ENCODE measurements at places on chromosomes 2 and 18.
A peak's percentile ranks its signal among the peaks of the same experiment; 100 is the strongest.

GRCh38 chr2:28338046-28338817 is 54.4 kb upstream of the FOSL2 start:
- H3K36me3 ChIP-seq = no peaks in the 10 kb centered on the region
- no peaks in the 10 kb centered on the region for H3K4me1 ChIP-seq
- no peak for DNase-seq
- no peak overlapping the region for H3K27ac ChIP-seq
- H3K4me3 ChIP-seq = no peak overlapping the region

DNA sequence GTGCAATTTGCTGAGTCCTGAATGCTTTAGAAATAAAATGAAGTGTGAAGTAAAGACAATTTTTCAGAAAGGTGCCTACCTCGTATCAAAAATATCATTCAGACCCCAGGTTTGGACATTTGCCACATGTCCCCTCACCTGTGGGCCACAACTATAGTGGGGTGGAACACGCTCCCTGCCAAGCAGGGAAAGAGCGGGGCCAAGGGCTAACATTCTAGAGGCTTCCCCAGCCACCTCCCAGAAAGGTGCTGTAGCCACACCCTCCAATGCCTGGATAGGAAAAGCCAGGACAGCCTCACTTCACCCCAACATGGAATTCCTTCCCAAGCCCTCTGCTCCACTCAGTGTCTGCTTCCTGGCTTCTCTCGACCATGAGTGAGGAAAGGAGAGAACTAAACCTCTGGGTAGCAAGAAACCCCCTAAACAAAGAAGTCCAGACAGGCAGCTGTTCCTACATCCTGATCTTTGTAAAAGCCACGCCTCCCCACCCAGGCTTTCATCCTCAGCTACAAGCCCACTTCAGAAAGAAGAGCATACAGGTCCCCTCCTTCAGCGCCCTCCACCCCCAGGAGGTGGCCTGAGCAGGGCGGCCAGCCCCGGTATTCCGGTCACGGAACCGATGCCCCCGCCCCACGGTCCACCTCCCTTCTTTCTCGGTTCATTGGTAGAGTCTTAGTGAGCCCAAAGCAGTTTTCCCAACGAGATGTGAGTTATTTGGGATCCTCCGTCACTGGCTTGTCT is 2.1 kb downstream of the COL6A3 start:
- DNase-seq = no peak
- no peak overlapping the region for H3K4me3 ChIP-seq
- no peaks in the 10 kb centered on the region for H3K27me3 ChIP-seq
- H3K36me3 ChIP-seq = no peaks in the 10 kb centered on the region
- H3K4me1 ChIP-seq = no peaks in the 10 kb centered on the region
- H3K27ac ChIP-seq = no peak overlapping the region

DNA sequence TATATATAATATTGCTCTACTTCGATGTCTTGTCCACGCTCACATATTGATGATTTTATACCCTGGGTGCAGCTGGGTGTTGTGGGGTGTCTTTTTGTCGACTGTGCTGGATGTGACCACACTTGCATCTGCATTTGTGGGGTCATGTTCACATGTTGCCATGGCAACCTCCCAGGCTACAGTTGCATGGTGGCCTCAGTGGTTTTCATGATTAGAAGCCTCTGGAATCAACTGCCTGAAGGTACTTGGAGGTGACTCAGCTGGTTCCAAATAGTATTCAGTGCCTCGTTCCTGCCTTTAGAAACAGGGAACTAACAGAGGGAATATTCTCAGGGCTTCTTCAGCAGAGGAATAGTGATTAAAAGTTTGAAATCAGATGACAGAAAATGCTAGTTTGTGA is 166.3 kb upstream of the NYAP2 start:
- H3K36me3 ChIP-seq = no peaks in the 10 kb centered on the region
- H3K27ac ChIP-seq = no peak overlapping the region
- H3K4me3 ChIP-seq = no peak overlapping the region
- DNase-seq = no peak
- H3K27me3 ChIP-seq = no peaks in the 10 kb centered on the region
- no peaks in the 10 kb centered on the region for H3K4me1 ChIP-seq

DNA sequence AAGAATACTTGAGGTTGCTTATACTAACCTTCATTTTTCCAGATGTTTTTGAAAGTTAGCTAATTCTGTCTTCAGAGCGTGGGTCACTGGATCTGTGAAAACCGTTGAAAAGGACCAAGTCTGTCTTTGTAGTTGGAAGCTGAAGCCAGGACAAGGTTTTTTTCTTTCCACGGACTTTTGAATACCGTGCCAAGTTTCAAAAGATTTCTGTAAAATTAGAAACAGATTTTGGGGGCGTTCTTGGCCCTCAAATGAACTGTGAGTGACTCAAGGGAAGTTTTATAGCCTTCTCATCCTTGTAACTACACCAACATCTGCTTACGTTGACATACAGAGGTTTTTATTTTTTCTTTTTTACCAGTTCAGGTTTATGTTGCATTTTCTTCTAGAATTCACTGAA is at the start of gene FAP:
TSS of gene FAP (minus strand) at position 152 of the 400 bp plus-strand sequence. CDS start at position 34, 118 bp downstream.
- no peaks in the 10 kb centered on the region for H3K36me3 ChIP-seq
- no peaks in the 10 kb centered on the region for H3K27me3 ChIP-seq
- DNase-seq = no peak
- H3K4me1 ChIP-seq = no peaks in the 10 kb centered on the region
- no peak within 1 kb of the TSS for H3K27ac ChIP-seq

GRCh38 chr2:99356853-99357252 is 19.7 kb downstream of the EIF5B start:
- no peak for DNase-seq
- peaks cover 13% of the 10 kb centered on the region for H3K4me1 ChIP-seq
- H3K27ac ChIP-seq = no peak overlapping the region
- no peaks in the 10 kb centered on the region for H3K27me3 ChIP-seq
- H3K36me3 ChIP-seq = peaks cover 6% of the 10 kb centered on the region
- no peak overlapping the region for H3K4me3 ChIP-seq

DNA sequence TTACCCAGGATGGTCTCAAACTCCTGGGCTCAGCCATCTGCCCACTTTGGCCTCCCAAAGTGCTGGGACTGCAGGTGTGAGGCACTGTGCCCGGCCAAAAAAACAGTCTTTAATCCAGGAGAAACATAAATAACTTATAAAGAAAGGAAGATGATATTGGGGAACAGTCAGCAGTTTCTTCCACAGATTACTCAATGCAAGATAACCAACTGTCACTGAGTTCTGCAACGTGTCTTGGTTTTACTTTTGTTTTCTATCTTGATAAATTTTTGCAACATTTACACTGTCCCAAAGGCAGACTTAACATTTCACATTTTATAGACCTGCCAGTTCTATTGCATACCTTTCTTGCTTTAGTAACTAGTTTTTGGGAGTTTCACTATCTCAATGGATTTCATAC is 71.1 kb downstream of the ANKRD44 start:
- H3K4me1 ChIP-seq = peaks cover 78% of the 10 kb centered on the region
- peak overlapping the region; percentile 47 for H3K27ac ChIP-seq
- H3K4me3 ChIP-seq = peak overlapping the region; percentile 8

DNA sequence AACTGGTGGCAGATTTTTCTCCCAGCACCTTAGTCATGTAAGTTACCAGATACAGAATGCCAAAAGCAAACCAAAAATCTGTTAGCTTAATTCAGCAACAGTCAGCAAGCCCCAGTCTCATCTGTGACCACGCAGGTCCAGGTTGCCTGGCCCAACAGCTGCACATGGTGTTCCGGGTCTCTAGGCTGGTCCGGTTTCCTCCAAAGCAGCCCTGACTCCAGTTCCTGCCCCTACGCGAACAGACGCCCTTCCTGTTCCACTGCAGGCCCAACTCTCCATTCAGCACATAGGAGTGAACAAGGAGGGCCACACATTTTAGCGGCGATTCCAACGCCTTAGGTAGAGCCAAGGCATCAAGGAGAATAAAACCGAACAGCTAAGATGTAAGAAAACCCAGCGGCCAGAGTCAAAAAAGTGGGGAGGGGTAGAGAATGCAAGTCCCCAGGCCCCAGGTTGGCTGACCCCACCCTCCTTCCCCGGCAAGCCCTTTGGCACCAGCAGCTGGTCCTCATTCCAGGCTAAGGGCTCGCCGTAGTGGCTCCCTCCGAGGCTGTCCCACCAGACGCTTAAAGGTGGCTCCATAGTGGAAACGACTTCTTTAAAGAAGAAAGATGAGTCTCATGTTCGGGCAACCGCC is 1.5 kb downstream of the STK25 start:
- H3K4me3 ChIP-seq = peak overlapping the region; percentile 70
- no peak overlapping the region for H3K27ac ChIP-seq
- peaks cover 20% of the 10 kb centered on the region for H3K4me1 ChIP-seq

- H3K36me3 ChIP-seq = no peaks in the 10 kb centered on the region
- H3K4me1 ChIP-seq = no peaks in the 10 kb centered on the region
- no peak overlapping the region for H3K4me3 ChIP-seq
- no peaks in the 10 kb centered on the region for H3K27me3 ChIP-seq
These were observed 174.4 kb downstream of the ALPK2 start for GRCh38 chr18:58454406-58455061.

- no peaks in the 10 kb centered on the region for H3K4me1 ChIP-seq
- H3K27ac ChIP-seq = no peak overlapping the region
- H3K27me3 ChIP-seq = no peaks in the 10 kb centered on the region
- no peak for DNase-seq
- H3K4me3 ChIP-seq = no peak overlapping the region
These were observed 1242.3 kb upstream of the CELF4 start for GRCh38 chr18:38807915-38808314.

DNA sequence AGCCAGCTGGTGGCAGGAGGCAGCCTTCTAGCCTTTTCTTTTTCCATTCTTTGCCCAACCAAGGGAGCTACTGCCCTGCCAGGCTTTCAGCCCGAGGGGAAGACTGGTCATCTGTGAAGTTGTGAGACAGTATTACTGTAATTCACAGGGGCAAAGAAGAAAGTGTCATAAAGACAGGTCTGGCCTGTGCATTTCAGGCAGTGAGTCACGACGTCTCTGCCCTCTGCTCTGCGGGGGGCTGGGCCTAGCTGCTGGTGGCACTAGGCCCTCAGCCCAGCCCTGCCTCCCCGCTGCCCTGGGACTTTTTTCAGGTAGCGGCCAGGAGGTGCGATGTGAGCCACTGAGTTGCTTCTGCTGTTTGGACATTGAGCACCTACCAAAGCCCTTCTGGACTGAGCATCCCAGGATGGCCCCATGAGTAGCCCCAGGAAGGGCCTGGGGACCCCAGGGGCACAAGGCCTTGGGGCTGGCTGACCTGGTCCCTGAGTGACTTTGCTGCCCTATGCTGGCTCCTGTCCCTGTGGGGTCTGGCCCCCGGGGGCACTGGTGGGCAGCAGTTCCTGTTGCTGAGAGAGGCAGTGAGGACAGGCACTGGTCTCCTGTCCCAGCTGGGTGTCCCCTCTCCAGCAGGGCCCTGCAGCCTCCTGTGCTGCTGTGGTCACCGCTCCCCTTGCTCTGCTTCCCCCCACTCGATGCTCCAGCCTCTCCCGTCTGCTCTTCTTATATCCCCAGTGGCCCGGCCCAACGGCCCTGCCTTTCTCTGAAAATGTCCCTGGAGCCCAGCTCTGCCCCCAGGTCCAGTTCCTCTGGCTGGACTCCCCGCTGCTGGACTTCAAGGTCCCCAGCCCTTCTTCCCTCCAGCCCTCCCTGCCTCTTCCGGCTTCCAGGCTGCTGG is 7.0 kb downstream of the INHBB start:
- H3K4me3 ChIP-seq = no peak overlapping the region
- H3K27me3 ChIP-seq = no peaks in the 10 kb centered on the region

DNA sequence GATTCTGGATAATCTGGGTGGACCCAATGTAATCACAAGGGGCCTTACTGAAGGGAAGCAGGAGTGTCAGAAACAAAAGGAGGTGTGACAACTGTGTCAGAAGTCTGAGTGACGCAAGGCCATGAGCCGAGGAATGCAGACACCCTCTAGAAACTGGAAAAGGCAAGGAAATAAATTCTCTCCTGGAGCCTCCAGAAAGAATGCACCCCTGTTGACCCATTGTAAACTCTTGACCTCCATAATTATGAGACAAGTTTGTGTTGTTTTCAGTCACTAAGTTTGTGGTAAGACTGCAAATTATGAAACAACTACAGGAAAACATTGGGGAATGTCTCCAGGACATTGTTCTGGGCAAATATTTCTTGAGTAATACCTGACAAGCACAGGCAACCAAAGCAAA is 47.3 kb upstream of the B3GNT7 start:
- no peak overlapping the region for H3K4me3 ChIP-seq
- H3K27me3 ChIP-seq = no peaks in the 10 kb centered on the region

- peaks cover 52% of the 10 kb centered on the region for H3K4me1 ChIP-seq
- H3K4me3 ChIP-seq = peak overlapping the region; percentile 94
- no peaks in the 10 kb centered on the region for H3K27me3 ChIP-seq
- H3K27ac ChIP-seq = peak overlapping the region; percentile 93
- H3K36me3 ChIP-seq = peaks cover 34% of the 10 kb centered on the region
These were observed 864 bp downstream of the LBH start for GRCh38 chr2:30231996-30232800.

- H3K4me1 ChIP-seq = peaks cover 58% of the 10 kb centered on the region
- H3K4me3 ChIP-seq = peak overlapping the region; percentile 30
- DNase-seq = no peak
- H3K27ac ChIP-seq = peak overlapping the region; percentile 69
These were observed 86.4 kb downstream of the LIMS1 start for GRCh38 chr2:108620656-108621055.

- DNase-seq = no peak
- H3K36me3 ChIP-seq = no peaks in the 10 kb centered on the region
- H3K27ac ChIP-seq = no peak overlapping the region
These were observed 6.8 kb upstream of the TEX51 start for GRCh38 chr2:126891681-126892500.

DNA sequence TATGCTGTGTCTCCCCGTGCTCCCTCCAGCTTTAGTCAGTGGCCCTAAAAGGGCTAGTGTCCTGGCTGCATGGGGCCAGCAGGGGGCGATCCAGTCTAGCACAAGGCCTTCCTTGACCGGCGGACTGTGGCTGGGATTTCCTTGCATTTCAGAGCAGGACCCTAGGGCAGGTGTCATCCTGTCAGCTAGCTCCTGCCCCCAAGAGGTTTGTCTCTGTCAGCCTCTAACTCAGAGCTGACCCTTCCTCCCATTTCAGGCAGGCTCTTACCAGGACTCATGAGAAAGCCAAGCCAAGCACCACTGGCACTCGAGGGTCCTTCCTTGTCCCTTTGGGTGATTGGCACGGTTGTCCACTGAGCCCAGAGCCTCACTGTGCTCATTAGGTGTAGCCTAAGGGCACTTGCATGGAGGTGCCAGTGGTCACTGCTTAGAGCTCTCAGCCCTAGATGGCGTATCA is 140.3 kb downstream of the RPIA start:
- peak overlapping the region; percentile 100 for H3K27ac ChIP-seq
- H3K36me3 ChIP-seq = no peaks in the 10 kb centered on the region
- H3K4me1 ChIP-seq = peaks cover 59% of the 10 kb centered on the region
- H3K27me3 ChIP-seq = no peaks in the 10 kb centered on the region

DNA sequence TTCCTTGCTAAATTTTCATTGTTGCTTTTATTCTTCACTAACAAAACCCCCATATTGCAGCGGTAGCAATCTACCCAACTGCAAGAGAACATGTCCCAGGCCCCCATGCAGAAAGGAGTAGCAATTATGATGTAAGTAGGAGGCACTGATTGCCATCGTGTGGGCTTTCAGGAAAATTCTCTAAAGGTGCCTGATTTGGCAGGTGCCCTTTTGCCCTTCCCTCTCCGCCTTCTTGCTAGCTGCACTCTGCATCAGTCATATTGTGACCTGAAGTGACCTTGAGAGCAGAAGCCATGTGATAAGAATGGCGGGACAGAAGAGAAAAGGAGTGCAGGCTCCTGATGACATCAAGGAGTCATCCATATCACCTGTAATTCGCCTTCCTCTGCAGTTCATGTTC is 112.1 kb downstream of the NCKAP5 start:
- H3K36me3 ChIP-seq = no peaks in the 10 kb centered on the region
- DNase-seq = no peak
- no peak overlapping the region for H3K4me3 ChIP-seq
- H3K27ac ChIP-seq = no peak overlapping the region
- no peaks in the 10 kb centered on the region for H3K27me3 ChIP-seq

GRCh38 chr2:230937362-230937761 is 12.3 kb upstream of the GPR55 start:
- H3K27ac ChIP-seq = no peak overlapping the region
- H3K36me3 ChIP-seq = no peaks in the 10 kb centered on the region
- no peak for DNase-seq

Measured in B cell (primary cell).